ENCODE measurements at places on chromosomes 6 and 20. TPM values are rescaled to one million over a fixed set of nuclear protein-coding genes. Genes with fewer than 3 reads are reported as not detected.

- no peak for DNase-seq
Measured at GRCh38 chr6:6406715-6407070, 86.2 kb upstream of the F13A1 start.

STMND1 gene
- not detected for total RNA-seq

DNA sequence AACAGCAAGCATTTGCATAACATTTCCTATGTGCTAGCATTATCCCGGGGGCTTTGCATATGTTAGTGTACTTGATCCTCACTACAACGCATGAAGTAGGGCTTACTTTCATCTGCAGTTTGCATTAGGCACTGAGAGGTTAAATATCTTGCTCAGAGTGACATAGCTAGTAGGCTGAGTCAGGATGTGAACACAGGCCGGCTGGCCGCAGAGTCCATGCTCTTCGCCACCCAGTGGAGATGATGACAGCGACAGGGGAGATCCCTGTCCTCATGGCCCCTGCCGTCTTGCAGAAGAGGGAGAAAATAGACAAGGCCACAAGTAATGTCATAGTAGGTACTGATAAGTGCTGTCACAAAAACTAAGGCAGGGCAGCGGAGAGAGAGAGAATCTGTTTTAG lies 46.9 kb downstream of the LYRM4 start:
- DNase-seq = peak; percentile 12

- DNase-seq = no peak
Measured at GRCh38 chr20:18412221-18412901, 54.5 kb downstream of the DZANK1 start.
